HS-27A (cell line): ENCODE measurements at places on chromosomes 4 and X.
A peak's percentile ranks its signal among the peaks of the same experiment; 100 is the strongest.

DNA sequence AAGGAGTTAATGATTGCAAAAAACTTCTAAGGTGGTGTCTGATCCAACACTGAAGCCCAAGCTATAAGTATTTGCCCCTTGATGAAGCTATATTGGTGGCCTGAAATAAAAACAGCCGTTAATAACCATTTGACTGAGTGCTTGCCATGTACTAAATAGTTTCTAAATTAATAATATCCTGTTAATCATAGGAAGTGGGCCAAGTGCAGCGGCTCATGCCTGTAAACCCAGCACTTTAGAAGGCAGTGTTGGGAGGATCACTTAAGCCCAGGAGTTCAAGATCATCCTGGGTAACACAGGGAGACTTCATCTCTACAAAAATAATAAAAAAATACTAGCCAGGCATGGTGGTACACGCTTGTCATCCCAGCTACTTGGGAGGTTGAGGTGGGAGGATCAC lies 8.3 kb downstream of the NDP start:
- DNase-seq, result no peak

DNA sequence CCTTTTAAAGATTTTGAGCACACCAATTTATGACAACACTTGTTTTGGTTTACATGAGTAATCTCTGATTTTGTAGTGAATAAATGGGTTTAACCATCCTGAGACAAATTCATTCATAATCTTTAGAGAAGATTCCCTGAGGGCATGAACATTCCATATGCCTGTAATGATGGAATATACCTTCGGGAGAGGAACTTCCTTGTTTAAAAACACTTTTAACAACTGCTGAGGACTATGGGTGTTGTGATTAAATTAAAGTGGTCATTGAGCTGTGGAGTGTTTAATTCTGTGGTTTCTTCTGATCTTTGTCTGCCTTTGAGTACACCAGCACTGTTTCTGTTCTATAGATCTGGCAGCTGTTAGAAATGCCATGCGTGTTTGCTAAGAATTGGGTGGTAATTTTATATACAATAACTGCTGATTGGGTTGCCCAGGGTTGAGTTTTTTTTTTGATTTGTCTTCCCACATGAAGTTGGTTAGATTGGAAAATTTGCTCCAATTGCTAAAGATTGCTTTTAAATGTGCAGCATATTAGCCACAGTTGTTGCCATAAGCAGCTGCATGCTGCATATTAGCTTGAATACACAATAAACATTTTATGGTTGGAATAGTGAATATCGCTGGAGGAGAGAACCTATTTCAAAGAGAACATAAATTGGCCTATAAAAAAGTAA lies 86.8 kb downstream of the DCLK2 start:
- DNase-seq, result no peak

- no peak for DNase-seq
Measured at GRCh38 chr4:112280386-112281056, 5.2 kb downstream of the TIFA start.

DNA sequence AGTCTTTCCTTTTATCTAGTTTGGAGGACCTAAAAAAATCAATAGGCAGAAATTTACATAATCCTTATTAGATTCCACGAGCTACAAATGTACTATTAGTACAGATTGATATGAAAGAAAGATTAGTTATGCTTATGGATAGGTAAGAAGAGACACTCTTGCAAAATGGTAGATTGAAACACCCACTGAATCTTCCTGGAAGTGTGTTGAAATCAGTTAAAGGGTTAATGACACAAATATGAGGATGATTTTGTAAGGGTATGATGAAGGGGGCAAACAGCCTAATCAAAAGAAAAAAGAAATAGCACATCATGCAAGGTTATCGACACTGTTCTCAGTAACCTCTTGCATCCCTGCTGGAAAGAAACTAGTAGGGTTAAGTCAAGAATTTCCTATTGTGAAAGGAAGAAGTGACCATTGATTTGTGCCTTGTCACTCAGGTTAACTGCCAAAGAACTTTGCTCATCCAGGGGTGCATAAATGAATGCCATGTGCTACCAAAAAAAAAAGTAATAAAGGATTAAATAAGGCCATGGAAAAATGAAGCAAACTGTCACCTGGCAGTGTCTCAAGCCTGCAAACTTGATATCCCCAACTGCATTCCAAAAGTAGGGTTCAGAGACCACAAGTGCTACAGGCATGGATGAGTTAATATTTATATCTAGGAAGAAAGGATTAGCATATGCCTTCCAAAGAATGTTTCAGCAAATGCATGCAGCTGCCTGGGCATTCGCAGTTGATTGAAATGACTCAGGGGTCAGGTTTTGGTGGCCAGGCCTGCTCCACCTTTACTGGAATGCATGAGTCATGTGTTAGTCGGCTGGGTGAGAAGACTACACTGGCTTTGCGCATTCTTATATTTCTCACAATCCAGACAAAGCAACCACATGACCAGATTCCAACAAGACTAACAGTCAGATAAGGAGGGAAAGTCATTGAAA lies 78.3 kb upstream of the ATXN3L start:
- peak; percentile 78 for DNase-seq

DNA sequence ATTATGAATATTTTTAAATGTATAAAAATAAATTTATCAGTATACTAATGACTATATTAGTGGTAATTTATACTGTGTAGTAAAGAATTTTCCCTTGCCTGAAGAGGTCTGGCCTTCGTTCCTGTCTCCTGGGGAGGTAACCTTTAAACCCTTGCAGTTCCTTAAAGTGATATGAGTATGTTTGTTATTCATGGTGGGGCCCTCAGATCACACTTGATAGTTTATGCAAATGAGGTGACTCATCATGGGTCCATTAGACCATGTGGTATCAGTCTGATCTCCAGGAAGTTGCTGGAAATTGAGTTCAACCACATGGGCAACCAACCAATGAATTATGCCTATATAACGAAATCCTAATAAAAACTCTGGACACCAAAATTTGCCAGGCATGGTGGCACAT lies 904.1 kb downstream of the RPA4 start:
- no peak for DNase-seq

- DNase-seq, result no peak
Measured at GRCh38 chr4:1509366-1509765, 103.1 kb upstream of the NKX1-1 start.

DNA sequence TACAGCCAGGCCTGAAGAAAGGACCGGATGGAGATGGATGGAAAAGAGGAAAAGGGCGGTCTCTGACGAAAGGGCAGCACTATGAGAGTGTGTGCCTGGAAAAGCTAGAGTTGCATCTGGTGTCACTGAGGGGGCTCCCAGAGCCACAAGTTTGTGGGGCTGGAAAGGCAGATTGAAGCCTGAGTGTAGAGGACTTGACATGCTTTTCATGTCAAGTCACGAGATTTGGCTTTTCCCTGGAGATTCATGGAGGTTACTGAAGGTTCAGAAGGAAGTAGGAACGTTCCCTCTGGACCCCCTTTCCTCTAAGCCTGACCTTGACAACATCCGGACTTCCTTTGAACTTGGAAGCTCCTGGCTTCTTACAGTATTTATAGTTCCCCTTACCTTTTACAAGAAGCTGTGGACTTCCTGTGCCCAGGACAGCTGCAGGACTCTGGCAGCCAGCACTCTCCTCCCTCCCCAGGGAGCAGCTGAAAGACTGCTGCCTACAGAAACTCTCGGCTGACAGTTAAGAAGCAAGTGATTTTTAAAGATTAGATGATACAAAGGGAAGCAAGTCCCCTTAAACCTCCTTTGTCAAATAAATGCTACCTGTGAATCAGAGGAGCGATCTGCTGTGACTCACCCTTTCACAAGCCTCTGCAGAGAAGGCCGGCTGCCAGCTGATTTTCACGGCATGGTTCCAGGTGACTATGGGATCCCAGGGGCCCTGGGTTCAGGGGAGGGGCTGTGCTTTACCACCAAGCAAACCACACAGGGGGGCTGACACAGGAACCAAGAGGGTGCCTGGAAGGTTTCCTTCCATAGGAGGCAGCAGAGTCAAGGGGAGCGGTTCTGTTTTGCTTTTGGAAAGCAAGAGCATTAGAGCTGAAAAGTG lies 72.9 kb upstream of the STIM2 start:
- DNase-seq, result no peak

DNA sequence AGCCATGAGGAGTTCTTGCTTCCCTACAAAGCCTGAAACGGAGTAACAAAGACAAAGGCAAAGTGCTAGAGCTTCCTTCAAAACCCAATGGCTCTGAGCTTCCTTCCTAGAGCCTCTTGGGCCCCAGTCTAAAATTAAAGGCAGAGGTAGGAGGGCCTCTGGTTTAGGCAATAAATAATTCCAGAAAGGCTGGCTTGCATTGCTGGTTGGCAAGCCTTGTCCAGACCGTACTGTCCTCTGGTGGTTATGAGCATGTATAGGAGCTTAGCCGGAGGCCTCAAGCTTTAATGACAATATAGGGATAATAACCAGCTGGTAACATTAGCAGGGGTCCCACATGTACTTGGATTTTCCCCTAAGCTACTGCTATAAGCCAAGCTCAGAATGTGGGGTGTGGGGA lies 237.3 kb downstream of the AR start:
- no peak for DNase-seq

DNA sequence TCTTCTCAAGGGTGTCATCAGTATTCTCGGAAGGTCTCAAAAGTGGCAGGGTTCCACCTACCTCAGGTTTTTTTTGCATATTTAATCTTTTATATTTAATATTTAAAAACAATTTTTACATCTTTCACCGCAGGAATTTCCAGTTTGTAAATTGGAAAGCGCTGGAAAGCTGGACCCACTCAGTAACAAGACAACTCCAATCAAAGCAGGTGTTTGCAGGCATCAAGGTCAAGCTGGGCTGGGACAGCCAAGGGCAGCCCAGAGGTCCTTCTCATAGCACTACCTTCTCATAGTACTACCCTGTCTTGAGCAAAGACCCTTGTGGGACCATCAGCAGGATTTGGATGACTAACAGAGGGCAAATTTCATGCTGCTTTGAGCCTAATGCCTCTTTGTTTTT lies 160.1 kb downstream of the TET2 start:
- no peak for DNase-seq

DNA sequence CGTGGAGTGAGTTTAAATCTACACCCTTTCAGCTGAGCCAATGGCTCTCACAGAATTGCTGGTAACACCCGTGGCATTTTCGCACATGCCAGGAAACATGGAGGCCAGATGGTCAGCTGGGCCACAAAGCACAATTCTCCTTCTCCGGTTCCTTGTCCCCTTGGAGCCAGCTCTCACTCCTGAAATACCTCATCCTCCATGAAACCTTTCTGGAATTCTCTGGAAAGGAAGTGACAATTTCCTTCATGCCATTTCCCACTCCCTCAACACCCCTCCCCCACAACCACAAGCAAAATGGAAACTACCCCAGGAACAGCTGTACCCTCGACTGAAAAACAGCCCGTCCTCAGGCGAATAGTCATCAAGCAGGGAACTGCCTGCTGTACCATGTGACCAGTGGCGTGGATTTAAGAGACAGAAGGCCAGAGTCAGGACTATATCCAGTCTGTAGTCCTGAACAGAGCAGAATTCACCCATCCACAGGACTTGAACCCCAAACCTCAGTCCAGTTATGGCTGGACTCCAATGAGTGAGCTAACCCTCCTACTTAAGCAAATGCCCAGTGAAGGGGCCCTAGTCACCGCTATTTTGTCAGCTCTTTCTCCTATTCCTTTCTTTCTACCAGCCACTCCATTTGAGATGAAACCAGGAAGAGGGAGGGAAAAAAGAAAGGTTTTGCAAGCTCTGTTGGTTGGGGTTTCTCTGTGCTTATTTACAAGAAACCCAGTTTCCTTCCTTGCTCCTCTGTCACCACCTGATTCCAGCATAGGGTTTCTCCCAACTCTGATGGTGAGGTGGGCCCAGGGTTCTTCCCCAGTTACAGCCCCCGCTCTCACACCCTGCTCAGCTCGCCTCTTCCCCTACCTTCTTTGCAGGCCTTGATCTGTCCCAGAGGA lies 24.5 kb downstream of the ELF4 start:
- DNase-seq, result no peak

DNA sequence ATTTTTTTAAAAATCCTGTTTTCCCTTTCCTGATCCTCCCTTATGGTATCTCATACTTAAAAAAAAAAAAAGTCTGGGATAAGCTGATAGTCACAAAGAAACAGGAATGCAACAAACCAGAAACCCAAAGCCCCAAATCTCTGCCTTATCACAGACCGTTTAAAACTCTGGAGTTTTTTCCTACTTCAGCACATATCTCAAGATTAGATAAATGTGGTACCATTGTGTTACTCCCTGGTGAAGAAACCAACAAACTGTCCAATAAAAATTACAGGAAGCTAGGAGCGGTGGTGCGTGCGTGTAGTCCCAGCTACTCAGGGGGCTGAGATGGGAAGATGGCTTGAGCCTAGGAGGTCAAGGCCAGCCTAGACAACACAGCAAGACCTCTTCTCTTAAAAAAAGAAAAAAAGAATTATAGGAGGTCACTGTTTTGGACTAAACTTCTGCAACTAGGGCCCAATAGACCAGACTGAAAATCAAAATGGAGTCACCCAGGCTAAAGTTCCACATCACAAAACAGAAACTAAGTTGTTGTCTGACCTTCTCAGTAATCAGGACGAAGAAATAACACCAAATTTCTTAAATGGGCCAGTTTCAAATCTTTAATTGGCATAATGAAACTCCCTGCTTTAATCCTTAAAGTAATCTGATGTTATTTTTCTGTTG lies 51.9 kb downstream of the RBM47 start:
- no peak for DNase-seq

DNA sequence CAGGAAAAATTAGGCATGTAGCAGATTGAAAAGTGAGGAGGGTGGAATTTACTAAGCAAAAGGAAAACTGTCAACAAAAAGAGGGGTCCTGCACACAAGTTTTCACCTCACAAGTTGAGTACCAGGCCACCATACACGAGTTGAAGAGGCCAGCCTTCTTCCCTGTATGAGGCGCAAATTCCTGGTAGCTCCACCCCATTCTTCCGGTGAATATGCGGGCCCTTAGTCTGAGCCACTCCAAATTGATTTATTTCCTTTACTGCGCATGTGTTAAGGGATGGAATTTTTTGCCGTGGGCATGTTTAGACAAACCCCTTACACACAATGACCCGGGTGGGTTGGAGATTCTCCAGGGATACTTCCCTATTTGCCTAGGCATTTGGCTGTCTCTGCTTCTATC lies 942.1 kb upstream of the GRIA3 start:
- no peak for DNase-seq

DNA sequence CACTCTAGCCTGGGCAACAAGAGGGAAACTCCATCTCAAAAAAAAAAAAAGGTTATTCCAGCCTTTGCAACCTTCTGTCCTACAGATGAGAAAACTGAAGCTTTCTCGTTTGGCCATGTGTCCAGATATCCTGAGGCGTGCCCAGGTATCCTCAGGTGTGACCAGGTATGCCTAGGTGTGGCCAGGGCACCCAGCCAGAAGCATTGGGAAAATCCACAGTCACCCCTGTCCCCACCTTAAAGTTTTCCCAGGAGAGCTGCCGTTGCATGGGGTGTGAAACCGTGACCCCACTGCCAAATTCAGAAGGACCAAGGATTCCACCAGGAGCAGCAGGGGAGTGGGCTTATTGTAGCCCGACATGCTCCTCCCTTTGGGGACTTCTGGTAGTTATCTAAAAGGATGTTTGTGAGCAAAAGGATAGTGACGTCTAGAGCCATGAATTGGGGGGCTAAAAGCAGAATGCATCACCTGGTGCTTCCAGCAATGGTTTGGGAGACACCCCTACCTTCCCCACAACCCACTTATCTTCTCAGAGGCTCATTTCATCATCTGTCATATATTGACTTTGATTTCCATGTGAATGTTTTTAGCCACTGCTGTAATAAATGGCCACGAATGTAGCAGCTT lies 4.0 kb upstream of the DHRSX start:
- DNase-seq, result no peak
